ENCODE measurements at places on chromosomes 3 and 15. TPM values are rescaled to one million over a fixed set of nuclear protein-coding genes. Genes with fewer than 3 reads are reported as not detected.

- no peaks in the 10 kb centered on the region for H3K36me3 ChIP-seq
- H3K4me1 ChIP-seq = no peaks in the 10 kb centered on the region
- no peaks in the 10 kb centered on the region for H3K27me3 ChIP-seq
Measured at GRCh38 chr3:152466784-152467183, 198.1 kb downstream of the MBNL1 start.

GRCh38 chr3:65284961-65285360 is 597.2 kb upstream of the ADAMTS9 start:
- H3K27me3 ChIP-seq = no peaks in the 10 kb centered on the region
- H3K4me1 ChIP-seq = no peaks in the 10 kb centered on the region
- no peak overlapping the region for H3K4me3 ChIP-seq

DNA sequence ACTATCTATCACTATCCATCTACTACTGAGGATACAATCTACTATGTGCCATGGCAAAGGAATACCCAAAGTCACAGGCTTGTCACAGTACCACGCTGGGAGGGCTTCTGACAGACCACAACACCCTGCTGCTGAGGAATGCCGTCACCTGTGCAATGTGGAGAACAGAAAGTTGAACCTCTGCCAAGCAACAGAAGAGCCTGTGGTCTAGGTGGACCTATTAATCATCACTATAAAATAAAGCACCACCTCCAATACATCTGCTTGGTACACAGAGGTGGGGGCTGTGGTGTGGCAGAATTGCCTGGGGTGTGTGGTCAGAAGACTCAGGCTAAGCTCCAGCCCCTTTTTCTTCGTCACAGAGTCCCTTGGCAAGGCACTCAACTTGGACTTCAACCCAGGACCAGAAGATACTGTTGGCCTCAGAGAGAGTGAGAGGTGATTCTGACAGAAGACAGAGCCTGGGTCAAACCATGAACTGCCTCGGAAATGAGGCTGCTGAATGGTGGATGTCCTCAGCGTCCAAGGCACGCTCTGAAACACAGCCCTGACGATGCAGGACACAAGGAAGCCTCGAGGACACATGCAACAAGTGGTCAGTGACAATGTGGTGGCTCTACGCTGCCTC is 189.4 kb upstream of the CHRNA7 start:
- no peaks in the 10 kb centered on the region for H3K36me3 ChIP-seq
- no peak overlapping the region for H3K4me3 ChIP-seq
- H3K4me1 ChIP-seq = no peaks in the 10 kb centered on the region
- DNase-seq = no peak

DNA sequence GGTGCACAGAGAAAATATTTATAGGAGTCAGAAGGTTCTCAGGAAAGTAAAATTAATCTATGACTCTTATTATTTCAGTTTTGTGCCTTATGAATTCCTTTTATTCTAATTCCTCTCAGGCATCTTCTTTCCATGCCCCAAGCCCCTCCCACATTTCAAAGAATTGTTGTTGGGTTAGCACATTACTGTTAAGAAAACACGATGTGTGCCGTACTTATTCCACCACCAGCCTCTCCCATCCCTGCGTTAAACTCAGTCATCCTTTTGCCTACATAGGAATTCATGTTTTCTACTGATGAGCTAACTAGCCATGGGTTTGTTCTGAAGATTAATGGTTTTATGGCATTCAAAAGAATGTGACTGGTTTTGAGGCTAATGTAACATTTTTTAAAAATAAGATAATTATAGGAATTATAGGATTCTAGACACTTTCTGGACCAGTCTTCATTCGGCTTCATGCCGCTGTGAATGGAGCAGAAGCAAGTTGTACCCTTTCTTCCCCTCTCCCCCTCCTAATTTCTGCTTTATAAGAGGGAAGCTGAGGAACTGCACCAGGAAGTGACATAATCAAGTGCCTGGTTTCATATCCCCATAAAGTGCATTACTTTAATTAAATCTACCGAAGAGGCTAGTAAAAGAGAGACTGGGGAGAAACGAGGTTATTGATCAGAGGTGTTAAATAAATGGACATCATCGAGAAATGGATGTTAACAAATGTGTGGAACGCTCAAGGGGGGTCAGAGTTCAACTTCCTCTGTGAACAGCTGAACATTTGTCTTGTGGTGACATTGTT is 12.3 kb upstream of the MB21D2 start:
- H3K4me3 ChIP-seq = no peak overlapping the region
- no peaks in the 10 kb centered on the region for H3K27me3 ChIP-seq
- no peaks in the 10 kb centered on the region for H3K4me1 ChIP-seq
- DNase-seq = no peak
- H3K36me3 ChIP-seq = no peaks in the 10 kb centered on the region

DNA sequence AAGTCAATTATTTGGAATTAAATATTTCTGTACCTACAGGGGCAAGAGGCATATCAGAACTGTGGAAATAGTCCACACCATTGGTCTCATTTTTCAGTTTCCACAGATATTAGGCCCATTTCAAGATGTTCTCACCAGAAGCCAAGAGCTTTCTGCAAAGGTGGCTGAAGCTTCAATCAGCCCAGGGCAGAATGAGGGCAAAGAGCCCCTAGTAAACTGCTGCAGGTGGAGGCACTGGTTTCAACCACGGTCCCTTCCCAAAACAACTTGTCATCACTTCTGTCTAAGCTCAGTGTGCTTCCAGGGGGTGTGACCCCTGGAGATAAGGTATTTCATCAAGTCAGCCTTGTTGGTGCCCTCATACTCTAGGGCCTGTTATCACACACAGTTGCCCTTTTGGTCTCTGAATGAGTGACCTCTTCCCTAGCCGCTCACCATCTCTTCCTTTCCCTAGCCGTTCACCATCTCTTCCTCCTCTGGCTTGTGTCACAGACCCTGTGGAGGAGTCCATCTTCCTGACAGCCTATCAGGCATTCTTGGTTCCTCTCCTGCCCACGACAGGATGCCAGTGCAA is 21.2 kb downstream of the IL17RD start:
- no peaks in the 10 kb centered on the region for H3K4me1 ChIP-seq
- H3K36me3 ChIP-seq = no peaks in the 10 kb centered on the region
- H3K27ac ChIP-seq = no peak overlapping the region

GRCh38 chr3:114213292-114213626 is 24.1 kb downstream of the ZNF80 start:
- H3K4me3 ChIP-seq = peak overlapping the region; percentile 35
- DNase-seq = no peak
- no peaks in the 10 kb centered on the region for H3K27me3 ChIP-seq
- peaks cover 7% of the 10 kb centered on the region for H3K4me1 ChIP-seq

Gene TNFSF10
- total RNA-seq = 277 TPM

Gene GADL1
- 0.22 TPM for total RNA-seq

Gene AHSG
- not detected for total RNA-seq

All from kidney (tissue), 22 donors.